Non-pigmented ciliary epithelial cell (primary cell): ENCODE measurements at places on chromosomes 1 and 21.
A peak's percentile ranks its signal among the peaks of the same experiment; 100 is the strongest.

- no peak for DNase-seq
Measured at GRCh38 chr1:53214376-53214940, 6.0 kb downstream of the CZIB start.

- DNase-seq, result peak; percentile 3
Measured at GRCh38 chr1:157691285-157691920, 9.2 kb downstream of the FCRL3 start.

DNA sequence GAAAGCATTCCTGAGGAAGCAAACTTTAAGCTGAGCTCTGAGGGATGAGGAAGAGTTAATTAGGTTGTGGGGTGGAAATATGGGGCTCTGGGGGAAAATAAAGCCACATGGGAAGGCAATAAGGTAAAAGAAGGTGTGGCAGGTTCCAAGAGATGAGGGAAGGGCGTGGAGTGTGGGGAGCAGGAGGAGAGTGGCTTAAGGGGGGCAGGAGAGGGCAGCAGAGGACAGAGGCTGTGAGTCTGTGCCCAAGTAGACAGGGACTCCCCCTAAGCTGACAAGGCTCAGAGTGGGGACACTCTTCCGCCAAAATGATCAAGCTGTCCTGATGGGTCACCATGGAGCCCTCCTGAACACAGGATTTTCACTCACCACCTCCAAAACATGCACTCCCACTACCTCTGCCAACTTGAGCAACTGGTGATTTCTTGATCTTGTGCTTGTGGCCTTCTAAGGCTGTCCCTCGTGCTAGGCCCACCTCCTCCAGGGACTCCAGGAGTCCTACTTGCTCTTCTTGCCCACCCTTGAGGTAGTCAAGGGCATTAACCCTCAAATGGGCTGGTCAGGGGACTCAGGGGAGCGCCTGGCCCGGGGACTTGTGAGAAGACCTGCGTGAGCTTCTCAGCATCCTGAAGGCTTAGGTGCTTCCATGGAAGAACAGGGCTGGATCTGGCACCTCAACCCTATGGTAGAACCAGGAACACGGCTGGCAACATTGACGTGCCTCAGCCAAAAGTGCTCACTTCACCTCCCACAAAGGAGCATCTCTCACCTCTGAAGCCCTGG lies 23.4 kb downstream of the DMAP1 start:
- DNase-seq, result no peak

DNA sequence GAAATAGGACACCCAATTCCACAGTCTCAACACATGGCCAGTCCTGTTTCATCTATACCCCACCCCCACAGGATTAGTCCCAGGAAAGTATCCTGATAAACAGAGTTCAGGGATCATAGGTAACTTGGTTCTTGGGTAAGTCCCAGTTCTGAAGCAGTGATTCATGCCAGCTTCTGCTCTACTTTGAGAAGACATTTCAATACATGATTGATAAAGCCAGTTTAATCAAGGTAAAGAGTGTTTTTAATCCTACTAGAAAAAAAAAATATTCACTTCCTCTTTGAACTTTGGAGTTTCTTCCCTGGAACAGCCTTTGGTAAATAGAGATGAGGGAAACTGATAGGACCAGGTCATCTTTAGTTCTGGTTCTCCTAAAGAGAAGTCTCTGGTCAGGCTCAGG lies 142.4 kb downstream of the TLR5 start:
- DNase-seq, result no peak

DNA sequence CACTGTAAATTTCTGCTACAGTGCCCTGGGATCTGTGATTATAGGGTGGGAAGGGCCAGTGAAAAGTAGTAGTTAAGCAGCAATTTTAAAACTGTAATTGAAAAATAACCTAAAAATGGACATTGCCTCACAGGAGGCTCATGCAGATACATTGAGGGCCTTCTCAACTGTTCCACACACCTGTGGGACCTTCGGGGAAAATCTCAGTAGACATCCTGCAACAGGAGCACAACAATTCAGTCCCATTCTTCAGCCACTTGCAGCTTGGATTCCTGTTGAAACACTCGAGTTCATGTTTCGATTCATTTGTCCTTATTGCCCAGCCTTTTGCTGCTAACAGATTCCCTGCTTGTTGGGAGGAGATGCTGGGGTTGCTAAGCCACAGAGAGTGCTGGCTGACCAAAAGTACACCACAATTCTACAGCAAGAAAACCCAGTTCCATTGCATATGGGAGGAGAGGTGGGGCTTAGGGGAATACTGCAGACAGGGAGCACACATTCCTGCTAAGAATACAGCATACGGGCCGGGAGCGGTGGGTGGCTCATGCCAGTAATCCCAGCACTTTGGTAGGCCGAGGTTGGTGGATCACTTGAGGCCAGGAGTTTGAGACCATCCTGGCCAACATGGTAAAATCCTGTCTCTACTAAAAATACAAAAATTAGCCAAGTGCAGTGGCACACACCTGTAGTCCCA lies 4.5 kb downstream of the TMCC2 start:
- DNase-seq, result no peak

DNA sequence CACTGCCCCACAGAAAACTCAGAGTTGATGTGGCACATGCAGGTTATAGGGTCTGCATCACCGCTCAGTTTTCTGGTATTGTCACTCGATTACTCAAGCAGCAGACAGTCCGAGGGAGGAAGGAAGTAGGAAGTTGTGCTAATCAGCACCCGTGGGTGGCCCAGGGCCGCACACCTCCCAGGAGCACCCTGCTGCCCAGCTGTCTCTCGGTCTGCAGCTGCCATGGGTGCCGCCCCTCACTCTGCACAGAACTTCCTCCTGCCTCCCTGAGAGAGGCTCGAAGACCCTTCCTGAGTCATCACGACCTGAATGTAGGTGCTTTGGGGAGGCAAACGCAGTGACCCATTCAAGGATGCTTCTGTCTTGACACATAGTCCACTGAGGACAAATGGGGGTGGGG lies 4.2 kb upstream of the TFF3 start:
- DNase-seq, result no peak

DNA sequence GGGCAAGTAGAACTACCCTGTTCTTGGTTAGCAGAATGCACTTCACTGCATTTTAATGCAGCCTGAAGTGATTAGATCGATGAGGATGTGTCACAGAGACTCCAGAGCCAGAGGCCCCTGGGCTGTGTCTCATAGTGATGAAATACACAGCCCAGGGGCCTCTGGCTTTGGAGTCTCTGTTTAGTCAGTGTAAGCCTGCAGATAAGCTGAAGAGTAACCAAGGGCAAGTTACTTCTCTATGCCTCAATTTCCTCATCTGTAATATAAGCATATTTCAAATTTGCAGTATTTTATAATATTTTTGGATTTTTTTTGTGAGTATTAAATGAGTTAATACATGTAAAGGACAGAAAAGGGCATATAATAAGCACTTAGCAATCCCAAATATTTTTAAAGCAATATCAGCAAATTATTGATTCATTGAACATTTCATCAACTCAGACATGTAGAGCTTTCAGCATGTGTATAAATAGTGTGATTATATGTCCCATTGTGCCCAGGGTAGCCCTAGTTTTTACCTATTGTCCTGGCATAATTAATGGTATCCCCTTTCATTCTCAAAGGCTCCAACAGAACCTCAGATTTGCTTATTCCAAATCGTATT lies 23.6 kb upstream of the APOBEC4 start:
- DNase-seq, result no peak

- no peak for DNase-seq
Measured at GRCh38 chr1:185050823-185051451, 5.6 kb downstream of the RNF2 start.
